ENCODE measurements at places on chromosomes 4 and X.
A peak's percentile ranks its signal among the peaks of the same experiment; 100 is the strongest.

- no peak for DNase-seq
Measured at GRCh38 chr4:141913928-141914327, 277.5 kb downstream of the IL15 start.

DNA sequence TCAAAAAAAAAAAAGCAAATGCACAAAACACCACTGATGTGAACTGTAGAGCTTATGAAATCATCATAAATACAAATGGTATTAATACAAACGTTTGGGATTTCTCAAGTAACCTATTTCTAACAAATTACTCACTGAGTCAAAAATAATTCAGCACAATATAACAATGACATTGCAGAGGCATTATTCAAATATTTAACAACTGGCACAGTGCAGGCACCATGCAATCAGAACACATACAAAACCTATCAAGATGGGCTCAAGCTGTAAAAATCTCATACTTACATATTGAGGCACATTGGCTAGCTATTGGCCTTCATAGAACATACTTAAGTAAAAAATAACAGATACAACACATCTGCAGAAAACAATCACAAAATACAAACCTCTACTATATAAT is 81.1 kb downstream of the LRBA start:
- no peak for DNase-seq

DNA sequence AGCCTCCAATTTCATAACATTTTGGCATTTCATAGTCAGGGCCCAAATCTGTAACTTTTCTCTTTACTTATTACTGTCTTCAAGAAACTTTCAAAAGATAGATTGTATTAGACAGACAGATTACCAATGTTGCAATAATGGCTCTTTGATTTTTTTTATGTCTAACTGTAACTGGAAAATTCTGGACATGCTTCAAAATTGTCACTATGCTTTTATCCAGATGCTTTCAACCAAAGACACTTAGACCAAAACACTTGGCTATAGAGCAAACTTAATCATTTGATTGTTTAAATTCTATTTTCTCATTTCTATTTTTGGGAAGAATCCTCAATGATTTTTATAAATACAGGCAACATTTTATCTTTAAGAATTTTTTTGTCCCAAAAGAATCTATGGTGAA is 10.4 kb downstream of the ZXDA start:
- no peak for DNase-seq

- DNase-seq = no peak
Measured at GRCh38 chr4:131974730-131975129, 1174.4 kb upstream of the PCDH10 start.

GRCh38 chr4:55069248-55069647 is 56.1 kb downstream of the KDR start:
- no peak for DNase-seq

DNA sequence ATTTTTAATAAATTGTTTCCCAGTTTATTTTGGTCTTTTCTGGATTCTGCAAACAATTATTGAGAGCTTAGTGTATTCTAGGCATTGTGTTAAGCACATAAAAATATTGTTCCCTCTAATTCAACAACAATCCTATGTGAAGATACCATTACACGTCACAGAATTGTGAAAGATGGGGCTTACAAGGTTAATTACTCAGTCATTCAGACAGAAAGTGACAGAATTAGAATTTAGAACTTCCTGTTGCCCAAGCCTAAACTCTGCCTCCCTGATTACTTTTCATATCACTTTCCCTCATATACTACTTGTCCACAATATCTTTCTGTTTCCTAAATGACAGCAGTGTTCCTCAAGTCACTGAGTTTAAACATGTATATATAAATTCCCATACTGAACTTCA is 186.7 kb upstream of the VEGFC start:
- DNase-seq = no peak

DNA sequence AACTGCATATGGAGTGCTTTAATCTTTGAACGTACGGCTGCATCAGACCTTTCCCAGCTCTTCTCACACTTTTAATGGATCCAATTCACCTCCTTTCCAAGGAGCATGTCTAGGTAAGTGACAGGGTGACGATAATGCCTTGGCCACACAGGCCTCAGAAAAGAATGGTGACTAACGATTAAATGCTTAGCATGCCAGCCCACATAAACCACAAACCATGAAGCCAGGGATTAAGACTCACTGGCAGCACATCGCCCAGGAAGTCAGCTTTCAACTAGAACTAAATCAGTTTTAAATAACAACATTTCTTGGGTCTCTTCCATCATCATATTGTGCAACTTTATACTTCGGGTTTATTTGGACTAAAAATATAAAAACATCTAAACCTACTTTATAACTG is 28.7 kb downstream of the INPP4B start:
- no peak for DNase-seq

DNA sequence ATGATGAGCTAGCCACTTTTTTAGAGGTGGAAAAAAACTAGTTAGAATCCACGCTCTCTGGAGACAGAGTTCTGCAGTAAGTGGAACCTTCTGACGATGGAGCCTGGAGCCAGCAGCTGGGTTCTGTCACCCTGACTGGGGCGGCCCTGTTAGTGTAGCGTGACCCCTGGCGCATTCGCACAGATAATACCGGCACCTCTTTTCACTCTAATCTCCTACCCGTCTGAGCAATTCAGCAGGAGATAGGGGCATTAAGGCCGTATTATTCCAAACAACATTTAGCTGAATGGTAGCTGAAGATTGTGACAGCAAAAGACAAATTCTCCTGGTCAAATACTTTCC is 292.6 kb downstream of the FBXO8 start:
- no peak for DNase-seq

DNA sequence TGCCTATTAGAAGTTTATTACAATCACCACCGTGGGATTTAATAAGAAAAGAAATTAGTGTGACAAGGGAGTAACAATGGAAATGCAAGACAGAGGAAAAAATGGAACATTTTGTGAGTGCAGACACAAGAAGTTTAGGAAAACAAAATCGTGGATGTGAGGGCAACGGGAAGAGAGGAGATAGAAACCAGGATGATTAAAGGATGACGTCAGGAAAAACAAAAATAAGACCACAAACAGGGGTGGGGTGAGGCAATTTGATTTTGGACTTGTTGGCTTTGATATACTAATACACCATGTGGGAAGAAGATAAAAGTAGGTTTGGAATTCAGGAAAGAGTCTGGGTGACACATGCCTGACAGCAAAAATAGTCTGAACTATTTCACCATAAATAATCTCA is 38.2 kb upstream of the GPM6A start:
- DNase-seq = no peak

GRCh38 chr4:37675587-37676290 is 10.4 kb downstream of the RELL1 start:
- no peak for DNase-seq

DNA sequence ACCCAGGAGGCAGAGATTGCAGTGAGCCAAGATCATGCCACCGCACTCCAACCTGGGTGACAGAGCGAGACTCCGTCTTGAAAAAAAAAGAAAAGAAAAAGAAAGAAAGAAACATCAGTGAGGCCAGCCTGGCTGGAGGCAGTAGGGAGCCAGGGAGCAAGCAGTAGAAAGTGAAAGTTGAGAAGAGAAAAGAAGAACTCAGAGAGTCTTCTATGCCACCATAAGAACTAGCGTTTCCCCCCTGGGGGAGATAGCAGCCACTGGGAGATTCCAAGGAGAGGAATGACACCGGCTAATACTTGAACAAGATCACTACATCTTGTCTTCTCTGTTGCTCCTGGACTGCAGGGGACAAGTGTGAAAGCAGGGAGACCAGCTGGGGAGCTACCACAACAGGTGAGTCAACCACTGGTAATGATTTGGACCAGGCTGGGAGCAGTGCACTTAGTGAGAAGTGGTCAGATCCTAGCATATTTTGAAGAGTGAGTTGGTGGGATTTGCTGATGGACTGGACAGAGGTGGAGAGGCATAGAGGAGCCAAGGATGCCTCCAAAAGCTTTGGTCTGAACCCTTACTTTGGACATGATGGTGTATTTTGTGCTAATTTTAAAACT is 33.4 kb downstream of the SLC2A9 start:
- no peak for DNase-seq

GRCh38 chrX:16711893-16712547 is 449 bp downstream of the CTPS2 start:
- peak; percentile 39 for DNase-seq

GRCh38 chr4:10272511-10272910 is 155.9 kb upstream of the WDR1 start:
- DNase-seq = no peak

DNA sequence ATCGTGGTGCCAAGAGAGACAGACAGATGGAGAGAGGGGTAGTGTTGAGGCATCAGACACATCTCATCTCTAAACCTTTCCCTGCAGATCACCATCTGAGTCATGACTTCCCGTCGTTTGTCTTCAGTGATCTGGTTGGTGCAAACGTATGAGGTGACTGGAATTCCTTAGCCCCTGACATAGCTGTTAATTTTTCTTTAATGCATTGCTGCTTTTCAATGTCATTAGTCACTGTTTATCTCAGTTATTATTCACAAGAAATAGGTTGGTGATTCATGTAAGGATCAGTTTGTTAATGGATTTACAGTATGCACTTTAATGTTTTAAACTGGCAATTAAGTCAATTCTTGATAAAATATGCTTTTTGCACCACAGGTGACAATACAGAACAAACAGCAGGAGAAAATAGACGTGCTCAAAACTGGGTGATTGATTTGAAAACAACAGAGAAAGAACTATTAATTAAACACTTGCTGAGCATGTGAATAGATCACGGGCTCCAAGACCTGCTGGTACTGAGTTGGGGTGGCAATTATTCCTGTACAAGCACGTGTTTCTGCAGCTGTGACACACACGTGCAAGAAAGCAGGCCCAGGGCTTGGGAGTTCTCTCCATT is 1.3 kb upstream of the TMEM154 start:
- no peak for DNase-seq

DNA sequence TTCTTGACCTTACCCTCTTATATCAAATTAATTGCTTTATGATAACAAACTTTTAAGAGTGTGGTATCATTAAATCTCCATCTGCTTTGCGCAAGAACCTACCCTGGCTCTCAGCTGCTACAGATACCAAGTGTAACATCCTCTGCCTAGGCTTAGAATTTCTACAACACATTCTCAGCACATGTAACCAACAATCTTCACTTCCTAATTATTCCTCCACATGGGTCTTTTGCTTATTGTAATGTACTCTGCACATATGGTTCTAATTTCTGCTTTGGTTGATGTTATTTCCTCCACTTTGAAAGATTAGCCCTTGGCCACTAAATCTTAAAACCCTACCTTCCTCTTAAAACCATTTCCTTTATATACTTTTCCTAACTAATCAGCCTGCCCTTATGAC is 242.4 kb downstream of the ARHGAP24 start:
- no peak for DNase-seq

DNA sequence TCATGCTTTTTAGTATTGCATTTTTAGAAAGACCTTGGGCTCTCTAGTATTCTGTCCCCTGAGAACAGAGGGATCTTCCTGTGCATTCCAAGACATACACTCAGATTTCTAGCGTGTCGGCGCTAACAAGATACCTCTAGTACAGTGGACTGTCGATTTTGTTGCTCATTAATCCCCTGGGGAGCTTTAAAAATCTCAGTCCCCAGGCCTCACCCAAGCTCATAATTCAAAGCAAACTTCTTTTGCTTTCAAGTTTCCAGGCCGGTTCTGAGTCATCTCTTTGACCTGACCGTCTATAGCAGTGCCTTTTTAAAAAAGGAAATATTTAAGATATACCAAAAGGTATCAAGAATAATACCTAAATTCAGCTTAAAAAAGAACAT is 137.0 kb downstream of the AMMECR1 start:
- no peak for DNase-seq

- DNase-seq = no peak
Measured at GRCh38 chr4:156191044-156191781, 237.5 kb upstream of the CTSO start.
